Activated T-cell treated with anti-CD3 and anti-CD28 coated beads, Interleukin-2, amount 50 U/mL, for 1 hour (primary cell): ENCODE measurements at places on chromosomes 16 and 17.

GRCh38 chr17:19766421-19767270 lies 18.5 kb upstream of the ALDH3A1 start:
- peak; percentile 85 for DNase-seq

GRCh38 chr17:38464723-38465390 lies 36.6 kb downstream of the ARHGAP23 start:
- no peak for DNase-seq

- DNase-seq = no peak
These were observed 10.4 kb downstream of the LLGL1 start for GRCh38 chr17:18235743-18236256.

GRCh38 chr17:59423137-59423724 lies 91.8 kb downstream of the YPEL2 start:
- no peak for DNase-seq

GRCh38 chr17:38424297-38424972 lies 3.8 kb upstream of the ARHGAP23 start:
- DNase-seq = no peak
